ENCODE measurements at places on chromosomes 13 and 19.

DNA sequence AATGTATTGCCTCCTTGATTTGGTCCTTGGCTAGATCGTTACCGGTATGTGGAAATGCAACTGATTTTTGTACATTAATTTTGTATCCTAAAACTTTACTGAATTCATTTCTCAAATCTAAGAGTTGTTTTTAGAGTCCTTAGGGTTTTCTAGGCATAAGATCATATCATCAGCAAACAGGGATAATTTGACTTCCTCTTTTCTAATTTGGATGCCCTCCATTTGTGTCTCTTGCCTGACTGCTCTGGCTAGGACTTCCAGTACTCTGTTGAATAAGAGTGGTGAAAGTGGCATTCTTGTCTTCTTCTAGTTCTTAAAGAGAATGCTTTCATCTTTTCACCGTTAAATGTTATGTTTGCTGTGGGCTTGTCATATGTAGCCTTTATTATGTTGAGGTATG lies 12.0 kb upstream of the CYP2A13 start:
- DNase-seq: no peak

DNA sequence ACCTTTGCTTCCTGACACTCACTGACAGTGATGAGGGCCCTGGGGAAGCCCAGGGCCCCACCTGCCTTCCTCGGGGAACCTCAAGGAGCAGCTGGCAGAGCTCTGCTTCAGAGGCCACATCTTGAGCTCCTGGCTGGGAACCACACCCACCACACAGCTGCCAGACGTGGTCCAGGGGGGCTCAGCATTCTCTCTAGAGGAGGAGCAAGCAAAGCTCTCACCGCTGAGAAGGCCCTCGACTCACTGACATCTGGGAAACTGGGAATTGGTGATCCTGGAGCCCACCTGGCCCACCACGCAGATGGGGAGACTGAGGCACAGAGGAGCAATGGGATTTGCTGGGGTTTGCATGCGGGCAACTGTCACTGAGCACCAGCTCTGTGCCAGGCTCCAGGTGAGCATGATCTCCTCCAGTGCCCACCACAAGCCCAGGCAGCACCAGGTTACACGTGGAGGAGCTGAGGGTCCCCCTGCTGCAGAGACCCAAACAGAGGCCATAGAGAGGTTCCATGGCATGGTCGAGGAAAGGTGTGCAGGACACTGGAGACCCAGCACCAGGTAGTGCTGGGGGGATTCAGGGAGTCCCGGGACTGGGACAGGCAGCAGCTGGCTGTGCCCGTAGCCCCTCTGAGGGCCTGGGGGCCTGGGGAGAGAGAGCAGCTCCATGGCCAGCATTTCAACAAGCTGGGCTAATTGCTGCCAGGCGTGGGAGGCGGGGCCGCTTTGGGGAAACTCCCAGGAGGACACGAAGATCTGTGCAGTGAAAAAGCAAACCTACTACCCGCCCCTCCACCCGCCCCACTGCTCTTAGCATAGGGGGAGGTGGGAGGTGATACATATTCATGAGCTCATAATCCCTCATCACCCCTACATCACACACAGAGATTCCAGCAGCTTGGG lies 33.4 kb downstream of the PEPD start:
- no peak for DNase-seq

- no peak for DNase-seq
These were observed 6.7 kb downstream of the CXCL17 start for GRCh38 chr19:42436006-42436405.

- DNase-seq: no peak
These were observed 31.4 kb upstream of the ZNF492 start for GRCh38 chr19:22602631-22603272.

GRCh38 chr13:29810145-29810742 lies 40.2 kb downstream of the UBL3 start:
- DNase-seq: no peak

- DNase-seq: no peak
These were observed 4.6 kb upstream of the TSHZ3 start for GRCh38 chr19:31353833-31354232.

DNA sequence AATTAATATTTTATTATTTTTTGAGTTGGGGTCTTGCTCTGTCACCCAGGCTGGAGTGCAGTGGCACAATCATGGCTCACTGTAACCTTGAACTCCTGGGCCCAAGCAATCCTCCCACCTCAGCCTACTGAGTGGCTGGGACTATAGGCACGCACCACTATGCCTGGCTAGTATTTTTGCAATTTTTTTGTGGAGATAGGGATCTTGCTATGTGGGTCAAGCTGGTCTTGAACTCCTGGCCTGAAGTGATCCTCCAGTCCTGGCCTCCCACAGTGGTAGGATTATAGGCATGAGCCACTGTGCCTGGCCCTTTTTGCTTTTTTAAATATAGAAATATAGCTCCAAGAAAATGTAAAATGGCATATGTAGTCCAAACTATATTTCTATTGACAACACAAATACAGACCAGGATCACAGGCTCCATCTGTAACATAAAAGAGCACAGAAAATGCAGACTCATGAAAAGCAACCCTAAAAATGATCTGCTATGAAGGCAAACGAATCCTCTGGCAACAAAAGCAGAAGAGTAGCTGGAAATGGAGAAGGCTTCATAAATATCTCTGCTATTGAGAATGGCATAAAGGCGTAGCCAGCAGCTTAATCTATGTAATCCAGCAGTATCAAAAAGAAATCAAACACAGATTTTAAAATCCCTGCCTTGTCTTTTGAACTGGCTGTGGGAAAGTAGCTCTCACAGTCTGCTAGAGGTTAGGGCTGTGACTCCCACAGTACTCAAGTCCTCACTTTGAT lies 200.6 kb downstream of the LHFPL6 start:
- DNase-seq: no peak

GRCh38 chr13:74644229-74644628 lies 510.0 kb upstream of the KLF12 start:
- no peak for DNase-seq

GRCh38 chr19:41646589-41647204 lies 19.8 kb upstream of the CEACAM4 start:
- peak; percentile 19 for DNase-seq
